ENCODE measurements at places on chromosomes 1 and 21.

DNA sequence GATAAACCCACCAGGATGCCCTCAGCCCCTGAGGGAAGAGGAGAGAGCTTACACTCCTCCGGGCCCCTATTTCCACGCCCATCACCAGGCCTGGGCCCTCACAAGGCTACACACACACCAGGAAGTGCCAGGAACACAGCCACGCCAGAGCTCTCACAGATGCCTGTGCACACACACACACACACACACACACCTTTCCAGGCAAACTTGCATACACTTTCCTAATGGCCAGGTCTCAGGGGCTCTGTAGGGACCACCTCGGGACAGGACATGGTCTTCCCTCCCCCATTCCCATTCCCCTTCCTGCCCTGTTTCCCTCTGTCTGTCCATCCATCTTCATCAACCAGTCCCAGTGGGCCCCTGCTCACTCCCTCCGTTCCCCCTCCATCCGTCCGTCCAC lies 9.7 kb upstream of the EPHA2 start:
- DNase-seq: no peak

GRCh38 chr1:76824106-76824505 lies 43.2 kb upstream of the ST6GALNAC5 start:
- DNase-seq: no peak

DNA sequence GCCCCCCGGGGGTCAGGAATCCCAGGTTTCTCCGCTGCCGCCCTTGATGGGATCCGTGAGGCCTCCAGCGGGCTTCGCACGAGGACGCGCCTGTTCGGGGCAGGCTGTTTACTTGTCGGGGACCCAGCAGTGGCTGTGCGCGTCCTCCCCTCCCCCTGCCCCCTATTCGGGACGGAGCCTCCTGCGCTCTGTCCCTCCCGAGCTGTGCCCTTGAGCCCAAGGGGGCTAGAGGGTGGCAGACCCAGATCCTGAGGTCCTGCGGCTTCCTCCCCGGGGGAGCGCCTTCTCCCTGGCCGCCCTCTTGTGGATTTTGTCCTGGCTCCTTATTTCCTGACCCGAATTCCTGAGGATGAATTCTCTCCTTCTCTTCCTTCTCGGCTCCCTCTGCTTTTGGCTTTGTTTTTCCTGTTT lies 38.4 kb downstream of the PIK3CD start:
- DNase-seq: no peak

- no peak for DNase-seq
Observed at GRCh38 chr1:156241311-156241811, 623 bp upstream of the BGLAP start.

GRCh38 chr1:25113086-25113485 lies 119.2 kb downstream of the SYF2 start:
- DNase-seq: no peak

DNA sequence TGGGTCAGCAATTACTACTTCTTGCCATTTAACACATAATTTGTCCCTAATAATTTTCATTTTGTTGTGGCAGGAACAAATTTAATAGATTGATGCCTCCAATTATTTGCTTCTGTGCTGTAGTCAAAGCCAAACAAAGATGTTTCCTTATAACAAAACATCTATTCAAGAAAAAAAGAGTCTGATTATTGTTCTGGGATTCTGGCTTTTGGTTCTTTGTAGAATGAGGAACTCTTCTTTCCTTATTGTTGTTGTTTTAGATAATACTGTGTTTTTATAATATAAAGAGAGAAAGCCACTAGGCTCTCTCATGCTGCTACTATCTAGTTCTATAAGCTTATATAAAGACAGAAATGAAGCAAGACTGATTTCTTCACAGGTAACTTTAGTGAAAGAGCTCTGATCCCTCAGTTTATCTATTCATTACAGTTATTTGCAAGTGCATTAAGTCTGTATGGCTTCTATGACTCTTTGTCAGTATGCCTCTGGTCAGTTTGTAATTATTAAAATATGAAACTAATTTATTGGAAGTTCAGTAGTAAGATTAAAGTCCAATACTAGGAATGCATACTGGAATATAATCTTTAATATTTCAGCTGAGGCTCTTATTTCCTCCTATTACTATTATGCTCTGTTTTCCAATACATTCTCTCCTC lies 37.4 kb downstream of the PRKACB start:
- no peak for DNase-seq

DNA sequence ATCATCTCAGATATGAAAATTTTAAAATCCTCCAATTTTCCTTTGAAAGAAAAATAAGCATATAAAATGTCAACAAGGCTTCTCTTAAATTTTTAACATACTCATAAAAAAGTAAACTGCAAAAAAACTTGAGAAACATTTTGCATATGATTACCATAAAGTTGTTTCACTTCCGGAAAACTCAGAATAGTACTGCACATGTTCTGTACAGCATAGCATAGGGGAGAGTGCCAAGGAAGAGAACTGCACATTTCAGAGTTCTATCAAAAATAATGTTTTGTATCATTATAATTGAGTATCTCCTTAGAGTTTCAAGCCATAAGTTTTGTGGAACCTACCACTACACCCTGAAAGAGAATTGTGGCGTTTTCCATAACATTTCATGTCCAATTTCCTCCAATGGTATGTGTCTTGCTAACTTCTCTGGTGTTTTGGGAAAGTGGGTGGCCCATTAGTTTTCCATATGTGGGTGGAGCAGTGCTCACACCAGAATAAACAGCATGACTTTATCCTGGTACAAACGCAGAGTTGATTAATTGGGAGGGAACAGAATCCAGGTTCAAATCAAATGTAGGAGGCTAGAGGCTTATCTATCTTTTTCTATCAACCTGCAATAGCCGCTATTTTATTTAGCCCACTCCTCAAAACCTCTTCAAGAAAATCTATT lies 430.9 kb downstream of the LMO4 start:
- no peak for DNase-seq

GRCh38 chr1:178587975-178588374 lies 75.1 kb downstream of the TEX35 start:
- DNase-seq: no peak

- DNase-seq: no peak
Observed at GRCh38 chr1:101164776-101165175, 72.0 kb upstream of the S1PR1 start.

DNA sequence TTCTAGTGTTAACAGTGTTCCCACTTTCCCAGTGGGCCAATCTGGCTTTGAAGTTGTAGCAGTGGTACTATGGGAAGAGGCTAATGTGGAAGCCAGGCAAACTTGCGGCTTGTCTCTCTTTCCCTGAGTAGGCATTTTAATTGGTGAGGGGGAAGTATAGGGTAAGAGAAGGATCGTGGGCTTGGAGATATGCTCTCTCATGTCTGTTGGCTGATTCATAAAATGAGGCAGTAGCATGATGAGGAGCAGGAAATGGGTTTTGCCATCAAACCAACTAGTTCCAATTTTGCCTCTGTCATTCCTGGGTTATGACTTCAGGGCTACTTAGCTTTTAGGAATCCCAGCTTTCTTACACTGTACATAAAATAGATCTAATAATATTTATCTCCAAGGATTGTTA lies 12.1 kb downstream of the C8A start:
- no peak for DNase-seq

GRCh38 chr1:32761253-32761877 lies 55.8 kb downstream of the YARS1 start:
- no peak for DNase-seq

DNA sequence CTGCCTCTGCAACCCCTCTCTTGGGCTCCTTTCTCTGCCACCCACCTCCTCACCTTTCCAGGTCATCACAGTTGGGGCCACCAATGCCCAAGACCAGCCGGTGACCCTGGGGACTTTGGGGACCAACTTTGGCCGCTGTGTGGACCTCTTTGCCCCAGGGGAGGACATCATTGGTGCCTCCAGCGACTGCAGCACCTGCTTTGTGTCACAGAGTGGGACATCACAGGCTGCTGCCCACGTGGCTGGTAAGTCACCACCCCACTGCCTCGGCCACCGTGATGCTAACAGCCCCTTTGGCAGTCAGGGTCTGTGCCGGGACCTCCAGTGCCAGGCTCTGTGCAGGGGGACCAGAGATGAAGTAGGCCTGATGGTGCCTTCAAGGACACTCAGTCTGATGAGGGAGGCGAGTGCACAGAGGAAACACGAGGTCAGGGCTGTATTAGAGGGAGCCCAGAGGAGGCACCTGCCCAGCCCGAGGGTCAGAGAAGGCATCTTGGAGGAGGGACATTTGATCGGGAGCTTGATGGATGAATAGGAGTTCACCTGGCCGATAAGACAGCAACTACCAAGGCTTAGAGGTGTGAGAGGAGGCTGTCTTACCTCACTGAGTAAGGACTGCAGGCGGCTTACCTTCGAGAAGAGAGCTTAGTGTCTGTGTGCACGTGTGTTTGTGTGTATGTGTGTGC lies 18.1 kb downstream of the PCSK9 start:
- DNase-seq: no peak

- DNase-seq: no peak
Observed at GRCh38 chr1:28538286-28538685, 14.6 kb upstream of the TRNAU1AP start.

All from NCI-H2227 treated with DMSO at 0.1 percent for 48 hours (cell line).